ENCODE measurements at places on chromosomes 13 and 19.
A peak's percentile ranks its signal among the peaks of the same experiment; 100 is the strongest.

- DNase-seq: no peak
These were observed 201.6 kb upstream of the ZNF536 start for GRCh38 chr19:30170495-30171137.

DNA sequence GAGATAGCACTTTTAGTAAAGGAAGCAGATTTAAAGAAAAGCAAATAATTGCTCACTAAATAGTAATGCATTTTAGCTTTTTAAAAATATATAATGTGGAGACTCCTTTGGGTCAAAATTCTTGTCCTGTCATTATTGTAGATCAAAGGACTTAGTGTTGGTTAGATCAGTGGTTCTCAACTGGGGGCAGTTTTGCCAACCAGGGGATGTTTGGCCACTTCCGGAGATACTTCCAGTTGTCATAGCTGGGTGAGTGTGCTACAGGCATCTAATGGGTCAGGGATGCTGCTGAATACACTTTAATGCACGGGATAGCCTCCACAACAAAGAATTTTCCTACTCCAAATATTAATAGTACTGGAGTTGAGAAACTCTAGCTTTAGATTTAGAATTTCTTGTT is 126.8 kb downstream of the LMO7 start:
- DNase-seq: no peak

GRCh38 chr13:45086484-45086883 is 33.8 kb upstream of the GTF2F2 start:
- DNase-seq: no peak

DNA sequence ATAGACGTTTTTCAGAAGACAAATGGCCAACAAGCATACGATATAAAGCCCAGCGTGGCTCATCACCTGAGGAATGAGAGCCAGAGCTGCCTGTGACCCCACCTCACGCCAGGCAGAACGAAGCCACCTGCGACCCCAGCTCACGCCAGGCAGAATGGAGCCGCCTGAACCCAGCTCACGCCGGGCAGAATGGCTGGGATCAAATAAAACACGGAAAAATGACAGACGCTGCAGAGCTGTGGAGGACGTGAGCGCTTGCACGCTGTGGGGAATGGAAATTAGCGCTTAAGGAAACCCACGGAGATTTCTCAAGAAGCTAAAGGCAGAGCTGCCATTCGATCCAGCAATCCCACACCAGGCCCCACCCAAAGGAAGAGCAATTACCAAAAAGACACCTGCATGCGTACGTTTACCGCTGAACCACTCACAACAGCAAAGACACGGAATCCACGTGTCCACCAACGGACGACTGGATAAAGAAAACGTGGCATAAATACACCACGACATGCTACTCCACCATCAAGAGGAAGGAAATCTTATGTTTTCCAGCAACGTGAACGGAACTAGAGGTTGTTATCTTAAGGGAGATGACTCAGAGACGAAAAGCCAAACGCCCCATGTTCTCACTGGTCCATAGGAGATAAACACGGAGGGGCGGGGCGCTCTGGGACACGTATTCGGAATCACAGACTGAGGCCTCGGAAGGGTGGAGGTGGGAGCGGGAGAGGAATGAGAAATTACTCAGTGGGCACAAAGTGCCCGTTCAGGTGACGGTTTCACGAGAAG is 30.7 kb upstream of the C13orf46 start:
- DNase-seq: no peak

DNA sequence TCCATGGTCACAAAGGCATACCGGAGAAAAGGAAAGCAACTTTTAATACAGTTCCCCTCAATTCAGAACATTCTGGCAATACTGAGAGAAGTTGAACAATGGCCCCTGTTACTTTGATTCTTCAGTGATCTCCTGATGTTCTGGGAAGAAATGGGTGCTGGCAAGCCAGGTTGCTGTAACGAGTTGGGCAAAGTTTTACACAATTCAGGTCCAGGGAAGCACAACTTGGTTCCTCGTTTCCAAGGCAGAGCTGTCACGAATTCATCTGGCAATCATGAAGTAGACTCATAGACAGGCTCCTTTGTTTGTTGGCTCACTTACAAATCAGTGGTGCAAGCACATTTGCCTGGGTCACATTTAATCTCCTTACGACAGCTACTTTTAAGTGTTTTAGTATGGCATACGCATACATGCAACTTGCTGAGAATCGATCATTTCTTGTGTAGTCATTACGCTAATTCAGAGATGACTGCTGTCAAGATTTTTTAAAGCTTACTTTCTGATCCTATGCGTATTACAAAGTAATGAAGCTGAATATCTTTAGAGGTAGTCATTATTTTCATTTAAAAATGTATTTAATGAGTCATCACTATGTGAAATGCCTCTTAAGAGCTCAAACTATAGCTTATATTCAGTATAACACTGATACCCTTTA is 174.7 kb downstream of the GPC5 start:
- no peak for DNase-seq

DNA sequence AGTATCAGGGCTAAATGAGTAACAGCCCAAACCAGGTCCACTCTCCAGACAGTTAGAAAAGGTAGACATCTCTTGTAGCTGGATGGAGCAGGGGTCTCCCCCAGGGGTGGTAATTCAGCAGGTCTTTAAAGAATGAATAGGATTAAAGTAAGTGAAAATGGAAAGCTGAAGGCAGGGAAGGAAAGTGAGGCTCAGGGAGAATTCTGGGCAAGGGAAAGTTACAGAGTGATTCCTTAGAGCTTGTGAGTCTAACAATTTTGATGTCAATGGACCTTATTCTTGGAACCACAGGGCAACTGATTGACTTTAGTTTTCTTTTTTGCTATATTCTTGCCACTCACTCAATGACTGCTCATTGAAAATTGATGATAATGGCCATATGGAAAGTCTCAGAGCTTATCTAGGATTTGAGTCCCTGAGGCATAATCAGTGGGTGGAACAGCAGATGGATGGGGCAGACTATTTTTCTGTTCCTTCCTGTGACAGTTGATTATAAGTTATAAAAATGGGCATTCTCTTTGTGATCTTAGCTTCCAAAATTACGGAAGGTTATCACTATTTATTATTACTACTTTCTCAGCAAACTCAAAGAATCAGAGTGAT is 76.9 kb downstream of the LRCH1 start:
- no peak for DNase-seq

GRCh38 chr13:32609428-32609827 is 23.2 kb downstream of the PDS5B start:
- DNase-seq: no peak

GRCh38 chr13:112443995-112444311 is 67.8 kb downstream of the SPACA7 start:
- DNase-seq: peak; percentile 20

DNA sequence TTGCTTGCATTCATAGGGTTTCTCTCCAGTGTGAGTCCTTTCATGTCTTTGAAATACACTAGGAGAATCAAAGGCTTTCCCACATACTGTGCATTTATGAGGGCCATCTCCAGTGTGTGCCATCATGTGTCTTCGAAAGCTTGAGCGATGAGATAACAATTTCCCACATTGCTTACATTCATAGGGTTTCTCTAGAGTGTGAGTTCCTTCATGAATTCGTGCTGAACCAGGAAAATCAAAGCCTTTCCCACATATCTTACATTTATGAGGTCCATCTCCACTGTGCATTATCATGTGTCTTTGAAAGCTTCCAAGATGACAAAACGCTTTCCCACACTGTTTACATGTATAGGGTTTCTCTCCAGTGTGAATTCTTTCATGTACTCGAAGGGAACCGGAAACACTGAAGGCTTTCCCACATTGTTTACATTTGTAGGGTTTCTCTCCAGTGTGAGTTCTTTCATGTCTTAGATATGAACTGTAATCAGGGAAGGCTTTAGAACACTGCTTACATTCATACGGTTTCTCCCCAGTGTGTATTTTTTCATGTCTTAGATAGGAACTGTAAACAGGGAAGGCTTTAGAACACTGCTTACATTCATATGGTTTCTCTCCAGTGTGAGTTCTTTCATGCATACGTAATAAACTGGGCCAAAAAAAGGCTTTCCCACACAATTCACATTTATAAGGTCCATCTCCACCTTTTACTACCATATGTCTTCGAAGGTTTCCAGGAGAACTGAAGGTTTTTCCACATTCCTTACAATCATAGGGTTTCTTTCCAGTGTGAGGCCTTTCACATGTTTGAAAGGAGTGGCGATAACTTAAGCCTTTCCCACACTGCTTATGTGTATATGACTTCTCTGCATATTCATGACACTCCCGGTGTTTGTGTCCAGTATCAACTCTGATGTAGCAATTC is 21.4 kb downstream of the ZNF44 start:
- DNase-seq: no peak

- DNase-seq: no peak
These were observed 677.3 kb upstream of the PCDH20 start for GRCh38 chr13:62092949-62093348.

DNA sequence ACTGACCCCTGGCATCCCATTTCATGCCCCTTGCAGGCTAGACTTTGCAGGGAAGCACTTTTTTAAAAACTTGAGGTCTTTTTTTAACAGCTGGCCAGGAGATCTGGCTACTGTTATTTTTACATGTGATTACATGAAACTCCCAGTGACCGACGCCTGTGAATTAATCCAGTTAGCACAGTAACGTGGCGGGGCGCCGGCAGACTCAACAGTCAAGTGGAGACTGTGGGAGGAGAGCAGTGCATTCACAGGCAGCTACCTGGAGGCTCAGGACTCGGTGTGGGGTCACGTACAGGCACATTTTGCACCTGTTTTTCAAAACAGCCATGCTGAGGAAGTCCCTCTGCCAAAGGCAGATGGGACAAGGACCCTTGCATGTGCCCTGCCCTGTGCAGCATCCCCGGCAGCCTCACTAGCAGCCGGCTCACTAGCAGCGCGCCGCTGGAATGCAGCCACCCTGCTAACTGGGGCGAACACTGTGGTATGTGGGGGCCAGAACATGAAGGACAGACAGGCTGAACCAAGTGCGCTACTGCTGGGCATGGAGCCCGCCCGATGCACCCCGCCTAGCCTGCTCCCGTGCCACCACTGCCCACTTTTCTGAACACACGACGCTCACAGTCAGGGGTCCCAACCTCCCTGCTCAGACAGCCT is 18.7 kb downstream of the CAPS start:
- DNase-seq: no peak

GRCh38 chr19:52140032-52140710 is 433 bp upstream of the ZNF616 start:
- DNase-seq: no peak

- DNase-seq: no peak
These were observed 38.8 kb downstream of the MYO9B start for GRCh38 chr19:17114414-17114831.
